ENCODE measurements at places on chromosomes 4 and X. TPM values are rescaled to one million over a fixed set of nuclear protein-coding genes. Genes with fewer than 3 reads are reported as not detected.

- no peak for DNase-seq
These were observed 39.8 kb downstream of the ZNF280C start for GRCh38 chrX:130228871-130229270.

Gene EREG
- total RNA-seq = not detected

Gene SMIM31
- total RNA-seq = not detected

Gene PPBP
- total RNA-seq = not detected

Gene SLC49A3
- 4.1 TPM for total RNA-seq
